GM13976 (cell line): ENCODE measurements at places on chromosomes 12 and 14.

GRCh38 chr12:76072568-76072967 is 11.9 kb downstream of the NAP1L1 start:
- no peak for DNase-seq

GRCh38 chr12:40146800-40147797 is 41.2 kb upstream of the SLC2A13 start:
- no peak for DNase-seq

- peak; percentile 41 for DNase-seq
Observed at GRCh38 chr14:95993768-95994592, 45.2 kb upstream of the C14orf132 start.

- DNase-seq = no peak
Observed at GRCh38 chr12:41736436-41736835, 408.2 kb downstream of the GXYLT1 start.

- DNase-seq = no peak
Observed at GRCh38 chr12:88258396-88258795, 116.3 kb downstream of the TMTC3 start.

DNA sequence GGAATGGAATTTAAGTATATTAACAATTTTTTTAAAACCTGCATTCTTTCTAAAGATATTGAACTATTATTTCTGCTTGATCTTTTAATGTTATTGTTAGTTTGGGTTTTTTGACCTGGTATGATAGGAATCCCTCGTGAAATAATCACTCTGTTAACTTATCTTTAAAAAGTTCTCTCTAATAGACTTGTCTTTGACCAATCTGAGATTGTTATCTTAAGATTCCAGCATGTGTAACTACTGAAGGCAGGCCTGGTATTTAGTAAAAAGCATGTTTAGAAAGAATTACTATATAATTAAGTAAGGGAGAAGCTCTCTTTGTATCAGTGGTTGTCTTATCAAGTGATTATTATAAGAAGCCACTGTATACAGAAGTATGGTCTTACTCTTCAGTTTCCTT is 4.8 kb downstream of the TMTC2 start:
- no peak for DNase-seq

- DNase-seq = no peak
Observed at GRCh38 chr12:88559772-88560171, 20.5 kb downstream of the KITLG start.

DNA sequence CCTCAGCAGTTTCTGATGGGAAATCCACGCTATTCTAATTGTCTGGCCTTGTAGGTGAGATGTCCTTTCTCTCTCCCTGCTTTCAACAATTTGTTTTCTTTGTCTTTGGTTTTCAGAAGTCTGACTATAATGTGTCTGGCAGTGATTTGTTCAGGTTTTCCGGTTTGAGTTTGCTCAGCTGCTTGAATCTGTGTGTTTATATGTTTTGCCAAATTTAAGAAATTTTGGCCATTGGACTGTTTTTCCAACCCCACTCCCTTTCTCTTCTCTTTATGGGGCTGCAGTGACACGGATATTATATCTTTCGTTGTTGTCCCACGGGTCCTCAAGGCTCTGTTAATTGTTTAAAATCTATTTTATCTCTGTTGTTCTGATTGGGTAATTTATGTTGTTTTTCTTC is 105.0 kb downstream of the ADGRD1 start:
- no peak for DNase-seq

DNA sequence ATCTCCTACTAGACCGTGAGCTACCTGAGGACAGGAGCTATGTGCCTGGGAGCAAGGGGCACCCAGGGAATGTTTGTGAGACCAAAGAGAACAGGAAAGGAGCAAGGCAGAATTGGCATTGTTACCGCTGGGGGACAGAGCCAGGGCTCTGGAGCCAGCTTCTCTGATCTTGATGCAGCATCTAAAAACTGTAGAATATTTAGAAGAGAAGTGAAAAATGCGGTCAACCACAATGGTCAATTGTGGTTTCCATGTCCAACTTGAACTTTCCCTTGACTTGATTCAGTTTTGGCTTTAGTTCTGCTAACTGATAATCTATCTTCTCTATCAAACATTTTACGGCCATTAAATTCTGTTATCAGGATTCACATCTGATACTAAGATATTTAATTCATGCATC is 201.2 kb downstream of the ANO4 start:
- peak; percentile 6 for DNase-seq

DNA sequence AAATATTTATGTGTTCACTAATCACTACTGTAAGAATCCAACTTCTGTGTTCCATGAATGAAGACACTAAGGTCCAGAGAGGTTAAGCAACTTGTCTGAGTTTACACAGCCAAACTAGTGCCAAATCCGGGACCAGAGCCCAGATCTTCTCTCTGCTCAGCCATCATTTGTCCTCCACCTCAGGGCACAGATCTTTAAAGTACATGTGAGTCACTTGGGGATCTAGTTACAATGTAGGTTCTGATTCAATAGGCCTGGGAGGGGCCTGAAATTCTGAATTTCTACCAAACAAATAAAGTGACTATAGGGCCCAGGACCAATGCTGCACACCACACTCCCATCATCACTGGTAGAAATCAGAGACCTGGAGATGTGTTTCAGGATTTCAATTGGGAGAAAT is 162.9 kb downstream of the GXYLT1 start:
- DNase-seq = no peak

GRCh38 chr14:44036248-44036647 is 470.8 kb downstream of the FSCB start:
- no peak for DNase-seq

DNA sequence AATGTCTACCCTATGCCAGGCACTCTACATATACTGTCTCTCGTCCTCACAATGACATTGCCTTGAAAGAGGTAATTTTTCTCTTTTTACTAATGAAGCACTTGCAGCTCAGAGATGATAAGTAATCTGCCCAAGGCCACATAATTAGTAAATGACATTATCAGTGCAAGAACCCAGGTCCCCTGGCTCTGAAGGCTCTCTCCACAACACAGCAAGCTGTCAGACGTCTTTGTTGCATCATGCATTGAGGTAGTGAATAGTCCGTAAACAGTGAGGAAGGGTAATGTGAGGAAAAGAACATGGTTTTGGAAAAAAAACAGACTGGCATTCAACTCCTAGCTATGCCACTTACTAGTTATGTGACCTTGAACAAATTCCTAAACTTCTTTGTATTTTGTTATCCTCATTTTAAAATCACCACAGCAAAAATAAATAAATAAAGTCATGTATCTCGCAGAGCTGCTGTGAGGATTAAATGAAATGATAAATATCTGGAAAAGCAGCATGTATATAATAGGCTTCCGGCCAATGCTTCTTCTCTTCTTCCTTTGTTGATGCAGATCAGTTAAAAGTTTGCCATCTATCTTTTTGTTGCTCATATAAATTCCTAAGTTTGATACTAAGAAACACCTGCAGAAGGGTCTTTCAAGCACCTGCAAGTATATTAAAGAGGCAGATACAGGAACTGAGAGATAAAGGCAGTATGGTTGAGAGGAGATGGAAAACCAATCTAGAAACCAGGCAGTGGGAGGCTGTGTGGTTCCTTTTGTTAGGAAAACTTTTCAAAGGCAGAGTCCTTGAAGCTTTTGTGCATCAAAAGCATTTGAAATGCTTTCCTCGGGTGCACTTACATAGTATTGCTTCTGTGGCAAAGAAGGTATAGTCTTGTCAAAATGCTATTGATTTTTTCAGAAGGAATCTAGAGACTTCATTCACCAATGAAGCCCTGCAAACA is 82.8 kb downstream of the BTG1 start:
- no peak for DNase-seq

- peak; percentile 59 for DNase-seq
Observed at GRCh38 chr12:54360717-54361456, 3.4 kb downstream of the GPR84 start.

GRCh38 chr12:102690253-102690652 is 209.9 kb upstream of the IGF1 start:
- no peak for DNase-seq

DNA sequence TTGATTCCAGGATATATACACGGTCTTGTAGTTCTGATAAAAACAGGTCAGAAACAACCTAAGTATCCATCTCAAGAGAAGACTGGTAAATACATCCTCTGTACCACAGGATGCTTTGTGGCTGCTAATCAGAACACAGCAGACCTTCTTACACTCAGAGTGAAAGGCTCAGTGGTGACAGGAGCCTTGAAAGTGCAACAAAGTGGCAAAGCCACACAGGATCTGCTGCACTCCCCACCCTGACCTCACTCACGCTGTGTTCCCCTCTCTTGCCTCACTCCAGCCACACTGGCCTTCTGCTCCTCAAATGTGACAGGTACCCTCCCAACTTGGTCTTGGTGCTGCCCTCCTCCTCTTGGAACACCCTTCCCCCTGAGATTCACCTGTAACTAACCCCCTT is 98.1 kb upstream of the GRIP1 start:
- DNase-seq = peak; percentile 9

GRCh38 chr12:65334521-65334920 is 56.0 kb downstream of the MSRB3 start:
- DNase-seq = no peak

DNA sequence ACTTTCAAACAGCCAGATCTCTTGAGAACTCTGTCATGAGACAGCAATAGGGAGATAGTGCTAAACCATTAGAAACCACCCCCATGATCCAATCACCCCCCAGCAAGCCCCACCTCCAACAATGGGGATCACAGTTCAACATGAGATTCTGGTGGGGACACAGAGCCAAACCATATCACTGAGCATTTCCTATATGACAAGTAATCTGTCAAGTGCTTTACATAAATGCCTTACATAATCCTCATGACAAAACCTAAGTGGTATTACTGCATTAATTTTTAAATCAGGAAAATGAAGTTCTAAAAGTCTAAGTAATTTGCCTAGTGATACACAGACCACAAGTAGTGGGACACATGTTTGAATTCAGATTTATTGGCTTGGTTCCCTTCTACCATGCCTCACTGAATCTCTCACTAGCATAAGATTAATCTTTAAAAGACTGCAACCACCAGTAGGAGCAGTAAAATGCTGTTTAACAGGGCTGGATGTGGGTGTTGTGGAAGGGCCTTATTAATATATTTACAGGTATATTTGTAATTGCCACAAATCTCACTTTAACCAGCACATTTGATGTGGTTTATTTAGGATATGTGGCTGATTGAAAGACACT is 323.1 kb upstream of the FBXO33 start:
- DNase-seq = no peak

DNA sequence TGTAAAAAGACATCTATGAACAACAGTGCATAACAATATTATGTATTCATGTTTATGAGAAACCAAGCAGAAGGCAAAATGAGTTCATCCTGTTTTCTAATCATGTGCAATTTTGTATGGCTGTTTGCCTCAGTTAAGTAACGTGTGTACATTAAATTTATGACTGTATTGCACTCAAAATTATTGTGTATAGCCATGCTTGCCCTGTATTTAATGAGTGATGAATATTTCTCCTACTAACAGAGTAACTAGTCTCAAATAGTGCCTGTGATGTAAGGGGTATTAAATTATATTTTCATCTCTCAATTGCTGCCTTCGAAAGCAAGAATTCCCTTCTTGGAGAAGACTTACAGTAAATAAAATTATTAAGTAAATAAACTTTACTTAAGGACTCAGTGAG is 154.2 kb downstream of the NOVA1 start:
- DNase-seq = no peak

GRCh38 chr14:99475179-99475578 is 5.5 kb downstream of the SETD3 start:
- DNase-seq = no peak

DNA sequence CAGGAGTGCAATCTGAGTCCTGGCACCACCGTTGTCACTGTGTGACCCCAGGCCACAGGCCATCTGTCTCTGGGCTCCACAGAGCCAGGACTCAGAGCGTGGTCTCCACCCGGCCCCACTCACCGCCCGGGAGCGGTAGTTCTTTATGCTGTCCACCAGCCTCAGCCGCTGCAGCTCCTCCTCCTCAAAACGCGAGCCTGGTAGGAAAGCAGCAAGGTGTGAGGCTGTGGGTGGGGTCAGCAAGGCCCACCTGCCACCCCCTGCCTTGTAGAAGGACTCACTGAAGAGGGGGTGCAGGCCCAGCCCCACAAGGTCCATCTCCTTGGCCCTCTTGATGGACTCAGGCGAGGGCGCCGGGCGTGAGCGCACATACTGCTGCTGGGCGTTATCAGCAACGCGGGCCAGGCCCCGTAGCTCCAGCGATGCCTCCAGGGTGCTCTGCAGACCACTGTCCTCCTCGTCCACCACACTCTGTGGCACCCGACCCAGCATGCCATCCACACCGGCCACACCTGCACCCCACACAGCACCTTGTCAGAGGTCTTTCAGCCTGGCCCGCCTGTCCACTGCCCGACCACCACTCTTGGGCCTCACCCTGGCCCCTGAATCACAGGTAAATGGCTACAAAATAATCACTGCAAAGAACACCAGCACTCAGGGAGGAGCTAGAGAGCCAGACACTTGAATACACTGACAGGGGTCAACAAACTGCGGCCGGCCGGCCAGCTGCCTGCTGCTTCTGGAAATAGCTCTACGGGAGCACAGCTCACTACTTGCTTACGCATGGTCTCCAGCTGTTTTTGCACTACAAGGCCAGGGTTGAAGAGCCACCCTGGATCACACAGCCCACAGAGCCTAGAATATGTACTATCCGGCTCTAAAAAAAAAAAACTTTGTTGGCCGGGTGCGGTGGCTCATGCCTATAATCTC is 16.3 kb downstream of the CFAP73 start:
- no peak for DNase-seq

GRCh38 chr12:6211421-6211869 is 11.2 kb downstream of the CD9 start:
- no peak for DNase-seq

- no peak for DNase-seq
Observed at GRCh38 chr12:12460935-12461922, 101.4 kb downstream of the DUSP16 start.

- peak; percentile 64 for DNase-seq
Observed at GRCh38 chr14:21414137-21414631, 30.4 kb upstream of the SUPT16H start.

DNA sequence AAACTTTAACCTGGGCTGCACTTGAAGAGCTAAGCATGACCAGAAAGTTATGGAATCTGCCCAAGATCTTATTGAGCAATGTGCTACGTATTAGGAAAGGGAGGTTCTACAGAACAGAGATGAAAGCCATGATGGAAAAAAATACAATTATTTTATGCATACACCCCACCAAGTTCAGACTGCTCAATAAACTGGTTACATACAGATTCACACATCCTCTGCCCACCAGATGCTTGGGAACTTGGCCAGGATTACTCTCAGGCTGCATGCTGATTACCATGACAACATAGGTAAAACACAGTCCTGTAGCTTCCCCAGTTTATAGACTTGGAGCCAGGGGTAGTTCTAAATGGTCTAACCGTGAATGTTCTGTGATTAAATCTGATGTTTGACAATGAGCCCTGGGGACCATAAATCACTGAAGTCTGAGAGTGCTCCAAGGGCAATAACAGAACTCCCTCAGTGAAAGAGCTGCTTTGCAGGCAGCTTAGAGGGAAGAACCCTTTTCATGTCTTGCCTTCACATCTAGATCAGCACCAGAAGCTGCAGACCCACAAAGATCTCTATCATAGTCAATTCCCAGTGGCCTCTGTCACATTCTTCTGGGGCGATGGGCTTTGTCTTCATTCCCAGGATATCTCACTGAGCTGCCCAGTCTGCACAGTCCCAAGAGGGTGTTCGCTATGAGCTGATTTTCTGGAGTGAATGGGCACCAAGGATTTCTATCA is 232.2 kb downstream of the EMP1 start:
- no peak for DNase-seq

- no peak for DNase-seq
Observed at GRCh38 chr12:102876883-102877282, 40.2 kb downstream of the PAH start.

GRCh38 chr12:9933958-9934357 is 1.8 kb upstream of the CLEC2A start:
- DNase-seq = no peak

- DNase-seq = no peak
Observed at GRCh38 chr14:70670992-70671651, 29.4 kb downstream of the TTC9 start.
